ENCODE measurements at places on chromosomes 6 and 20.

GRCh38 chr6:18562726-18563125, 175.6 kb downstream of the RNF144B start:
- DNase-seq = no peak

DNA sequence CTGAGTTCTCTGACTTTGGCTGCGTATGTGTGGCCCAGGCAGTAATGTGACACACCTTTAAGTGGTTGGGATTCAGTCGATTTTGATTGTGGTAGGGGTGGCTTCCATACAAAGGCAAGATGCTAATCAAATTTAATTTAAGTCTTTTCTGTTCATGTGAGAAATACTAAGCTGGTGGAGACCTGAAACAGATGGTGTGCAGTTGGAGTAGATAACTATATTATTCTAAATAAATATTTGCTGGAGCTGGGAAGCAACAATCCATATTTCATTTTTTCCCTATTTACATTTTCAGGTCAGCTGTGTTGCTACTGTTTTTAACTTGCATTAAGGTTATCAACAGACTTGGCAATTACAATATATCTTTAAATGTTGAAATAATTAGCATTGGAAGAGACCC, 67.4 kb upstream of the C20orf144 start:
- no peak for DNase-seq

- DNase-seq = no peak
Measured at GRCh38 chr6:11744753-11745152, 33.9 kb downstream of the ADTRP start.

GRCh38 chr20:14673164-14673563, 335.8 kb upstream of the FLRT3 start:
- DNase-seq = no peak

GRCh38 chr6:17847203-17847760, 140.2 kb downstream of the KIF13A start:
- DNase-seq = no peak
